DMS79 (cell line): ENCODE measurements at places on chromosomes 16 and 17.

- DNase-seq: peak; percentile 21
These were observed 60.4 kb downstream of the SLFN11 start for GRCh38 chr17:35312790-35313711.

- peak; percentile 65 for DNase-seq
These were observed 10.6 kb upstream of the AURKB start for GRCh38 chr17:8220783-8221662.

DNA sequence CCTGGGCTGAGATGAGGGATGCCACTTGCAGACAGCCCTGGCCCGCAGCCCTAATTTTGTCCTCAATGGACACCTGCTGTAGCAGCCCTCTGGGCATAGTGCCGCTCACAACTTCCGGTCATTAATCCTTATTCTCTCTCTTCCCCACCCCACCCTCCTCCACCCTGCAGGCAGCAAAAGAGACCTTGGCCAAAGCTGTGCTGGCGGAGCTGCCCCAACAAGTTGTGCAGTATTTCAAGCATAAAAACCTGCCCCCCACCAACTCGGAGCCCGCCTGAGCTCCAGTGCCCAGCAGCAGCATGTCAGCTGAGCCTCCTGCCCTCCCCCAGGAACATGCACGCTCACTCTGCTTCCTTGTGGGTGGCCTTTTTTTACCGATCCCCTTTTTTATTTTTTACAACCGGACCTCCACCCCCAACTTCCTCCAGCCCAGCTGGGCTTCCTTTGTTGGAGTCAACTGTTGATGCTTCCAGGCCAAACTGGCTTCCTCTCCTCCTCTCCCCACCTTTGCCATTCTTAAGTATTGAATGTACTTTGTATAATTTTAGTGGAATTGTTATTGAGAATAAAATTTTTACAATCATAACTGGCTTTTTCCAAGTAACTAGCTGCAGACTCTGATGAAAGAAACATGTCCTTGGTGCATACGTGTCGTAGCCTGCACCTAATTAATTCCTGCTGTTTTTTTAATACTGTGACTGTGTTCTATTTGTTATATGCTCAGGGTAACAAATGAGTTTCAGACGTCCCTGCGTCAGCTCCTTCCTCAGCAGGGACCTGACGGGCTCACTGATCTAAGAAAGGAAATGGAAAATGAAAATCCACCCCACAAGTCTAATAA lies 38.2 kb downstream of the PSME3IP1 start:
- DNase-seq: no peak

DNA sequence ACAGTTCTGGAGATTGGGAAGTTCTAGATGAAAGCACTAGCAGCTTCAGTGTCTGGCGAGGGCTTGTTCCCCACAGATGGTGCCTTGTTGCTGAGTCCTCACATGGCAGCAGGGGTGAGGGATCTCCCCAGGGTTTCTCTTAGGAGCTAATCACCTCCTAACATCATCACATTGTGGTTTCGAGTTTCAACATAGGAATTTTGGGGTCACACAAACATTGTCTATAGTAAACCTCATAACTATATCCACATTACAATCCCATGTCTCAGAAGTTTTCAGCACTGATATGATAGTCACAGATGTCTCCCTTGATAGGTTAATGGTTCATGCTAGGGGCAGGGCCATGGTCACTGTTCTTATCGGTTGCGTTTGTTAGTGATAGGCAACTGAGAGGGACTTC lies 13.8 kb downstream of the CLUAP1 start:
- DNase-seq: no peak

- no peak for DNase-seq
These were observed 88.0 kb downstream of the STXBP4 start for GRCh38 chr17:55056526-55056925.

GRCh38 chr17:33848433-33848832 lies 406.7 kb upstream of the CCL2 start:
- no peak for DNase-seq

DNA sequence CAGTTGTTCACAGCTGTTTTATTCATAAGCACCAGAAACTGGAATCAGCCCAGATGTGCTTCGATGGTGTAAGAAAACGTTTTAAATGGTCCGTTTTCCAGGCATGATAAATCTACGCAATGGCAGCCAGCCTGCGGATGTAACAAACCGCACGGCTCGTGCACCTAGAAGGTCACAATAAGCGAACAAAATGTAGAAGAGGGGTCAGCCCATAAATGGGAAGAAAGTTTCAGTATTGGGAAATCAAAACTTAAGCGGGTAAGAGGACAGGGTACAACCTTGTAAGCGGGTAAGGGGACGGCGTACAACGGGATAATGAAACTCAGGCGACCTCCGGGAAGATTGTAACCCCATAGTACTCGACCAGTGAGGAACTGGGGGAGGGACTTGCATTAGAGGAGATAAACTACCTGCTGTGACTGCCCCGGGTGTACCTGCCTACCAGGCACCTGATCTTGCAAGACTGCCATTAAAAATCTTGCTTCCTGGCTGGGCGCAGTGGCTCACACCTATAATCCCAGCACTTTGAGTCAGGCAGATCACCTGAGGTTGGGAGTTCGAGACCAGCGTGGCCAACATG lies 66.6 kb downstream of the ANKRD11 start:
- no peak for DNase-seq

DNA sequence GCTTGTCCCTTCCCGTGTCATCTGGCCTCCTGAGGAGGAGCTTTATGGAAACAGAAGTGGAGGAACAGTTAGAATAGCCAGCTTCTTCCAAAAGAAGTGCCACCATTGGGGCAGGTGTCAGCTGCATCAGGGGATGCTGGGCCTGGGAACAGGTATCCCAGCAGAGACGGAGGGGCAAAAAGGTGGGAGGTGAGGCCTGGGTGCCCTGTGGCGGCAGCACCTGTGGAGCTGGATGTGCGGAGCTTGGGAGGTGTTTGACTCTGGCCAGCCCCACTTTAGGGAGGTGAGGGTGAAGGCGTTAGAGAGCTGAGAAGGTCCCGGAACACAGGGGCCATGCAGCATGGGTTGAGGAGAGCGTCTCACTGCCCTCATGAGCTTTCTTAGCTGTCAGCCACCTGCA lies 5.2 kb downstream of the SMCR8 start:
- no peak for DNase-seq

DNA sequence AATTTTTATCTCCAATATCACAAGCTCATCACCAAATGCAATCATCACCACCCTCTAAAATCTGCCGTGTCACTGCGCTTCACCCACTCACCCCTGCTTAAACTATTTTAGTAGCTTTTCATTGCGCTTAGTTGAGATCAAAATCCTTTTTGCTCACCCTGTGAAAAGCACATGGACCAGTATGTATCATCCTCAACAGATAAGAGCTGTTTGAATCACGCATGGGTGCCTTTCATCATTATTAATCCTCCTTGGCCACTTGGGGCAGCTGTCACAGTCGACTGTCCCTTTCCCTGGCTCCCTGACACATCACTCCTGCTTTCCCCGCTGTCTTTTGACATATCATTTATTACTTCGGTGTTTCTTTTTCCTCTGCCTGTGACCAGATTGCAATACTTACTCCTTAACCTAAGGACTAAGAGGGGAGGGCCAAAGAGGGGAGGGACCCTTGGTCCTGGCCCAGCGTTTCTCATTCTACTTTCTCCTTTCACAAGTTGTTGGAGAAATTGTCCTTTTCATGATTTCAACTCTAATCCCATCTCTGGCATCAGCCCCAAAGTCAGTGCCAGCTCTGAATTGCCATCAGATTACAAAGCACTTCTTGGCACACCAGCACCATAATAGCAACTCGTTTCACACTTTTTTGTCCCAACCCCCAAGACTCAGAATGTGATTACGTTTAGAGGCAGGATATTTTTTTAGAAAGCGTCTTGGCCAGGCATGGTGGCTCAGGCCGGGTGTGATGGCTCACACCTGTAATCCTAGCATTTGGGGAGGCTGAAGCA lies 8.6 kb upstream of the KDM6B start:
- no peak for DNase-seq

GRCh38 chr17:47982645-47983390 lies 11.9 kb downstream of the CDK5RAP3 start:
- no peak for DNase-seq

DNA sequence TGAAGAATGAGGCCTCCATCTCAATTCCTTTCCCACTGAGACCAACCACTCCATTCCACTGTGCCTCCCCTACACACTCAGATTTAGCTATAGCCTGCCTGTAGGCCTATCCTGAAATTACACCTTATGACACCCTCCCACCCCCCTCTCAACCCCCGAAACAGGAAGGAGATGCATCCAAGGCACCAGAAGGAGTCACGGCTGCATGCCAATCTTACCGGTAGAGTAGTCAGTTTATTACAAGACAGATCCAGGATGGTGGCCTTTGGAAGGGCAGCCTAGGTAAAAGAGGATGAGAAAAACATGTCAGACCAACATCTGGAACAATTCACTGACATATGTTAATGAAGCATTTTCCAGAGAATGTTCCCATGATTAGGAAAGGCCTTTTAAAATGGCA lies 2.6 kb downstream of the LRRC59 start:
- no peak for DNase-seq

DNA sequence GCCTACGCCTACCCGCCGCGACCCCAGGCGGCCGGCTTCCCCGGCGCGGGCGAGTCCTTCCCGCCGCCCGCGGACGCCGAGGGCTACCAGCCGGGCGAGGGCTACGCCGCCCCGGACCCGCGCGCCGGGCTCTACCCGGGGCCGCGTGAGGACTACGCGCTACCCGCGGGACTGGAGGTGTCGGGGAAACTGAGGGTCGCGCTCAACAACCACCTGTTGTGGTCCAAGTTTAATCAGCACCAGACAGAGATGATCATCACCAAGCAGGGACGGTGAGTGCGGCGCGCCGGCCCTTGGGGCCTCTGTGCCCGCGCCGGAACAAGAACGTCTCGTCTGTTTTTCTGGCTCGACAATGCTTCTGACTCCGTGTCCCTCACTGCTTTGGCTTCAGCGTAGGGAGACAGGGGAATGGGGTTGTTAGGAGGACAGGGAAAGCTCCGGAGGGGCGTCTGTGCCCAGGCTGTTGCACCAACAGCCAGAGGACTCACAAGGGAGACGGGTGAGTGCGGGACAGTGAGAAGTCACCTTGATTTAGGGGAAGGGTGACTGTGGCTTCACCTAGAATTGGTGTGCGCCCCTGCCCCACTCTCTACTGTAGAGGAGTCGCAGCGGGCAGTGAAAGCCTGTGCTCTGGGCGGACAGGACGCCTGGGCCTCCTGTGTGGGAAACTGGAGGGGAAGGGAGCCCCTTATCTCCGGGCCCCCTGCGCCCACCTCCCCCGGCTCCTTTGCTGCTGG lies 806 bp downstream of the TBX21 start:
- DNase-seq: peak; percentile 17
